ENCODE measurements at places on chromosomes 13 and 19. TPM values are rescaled to one million over a fixed set of nuclear protein-coding genes. Genes with fewer than 3 reads are reported as not detected.

The TEAD2 gene
- total RNA-seq = 19.2 TPM

The DENND1C gene
- total RNA-seq = not detected

The TPT1 gene
- 2,623 TPM for total RNA-seq

The PCDH8 gene
- total RNA-seq = not detected

The ZNF66 gene
- 4.0 TPM for total RNA-seq

The IFNL1 gene
- total RNA-seq = not detected

The CPT1C gene
- 23.4 TPM for total RNA-seq

The CKAP2 gene
- 9.2 TPM for total RNA-seq

The C13orf46 gene
- total RNA-seq = 0.27 TPM

The WDR88 gene
- total RNA-seq = not detected

The ZNF486 gene
- total RNA-seq = 6.9 TPM

The DCT gene
- under 0.01 TPM for total RNA-seq

The EDDM13 gene
- total RNA-seq = not detected
